ENCODE measurements at places on chromosomes 4 and X.

DNA sequence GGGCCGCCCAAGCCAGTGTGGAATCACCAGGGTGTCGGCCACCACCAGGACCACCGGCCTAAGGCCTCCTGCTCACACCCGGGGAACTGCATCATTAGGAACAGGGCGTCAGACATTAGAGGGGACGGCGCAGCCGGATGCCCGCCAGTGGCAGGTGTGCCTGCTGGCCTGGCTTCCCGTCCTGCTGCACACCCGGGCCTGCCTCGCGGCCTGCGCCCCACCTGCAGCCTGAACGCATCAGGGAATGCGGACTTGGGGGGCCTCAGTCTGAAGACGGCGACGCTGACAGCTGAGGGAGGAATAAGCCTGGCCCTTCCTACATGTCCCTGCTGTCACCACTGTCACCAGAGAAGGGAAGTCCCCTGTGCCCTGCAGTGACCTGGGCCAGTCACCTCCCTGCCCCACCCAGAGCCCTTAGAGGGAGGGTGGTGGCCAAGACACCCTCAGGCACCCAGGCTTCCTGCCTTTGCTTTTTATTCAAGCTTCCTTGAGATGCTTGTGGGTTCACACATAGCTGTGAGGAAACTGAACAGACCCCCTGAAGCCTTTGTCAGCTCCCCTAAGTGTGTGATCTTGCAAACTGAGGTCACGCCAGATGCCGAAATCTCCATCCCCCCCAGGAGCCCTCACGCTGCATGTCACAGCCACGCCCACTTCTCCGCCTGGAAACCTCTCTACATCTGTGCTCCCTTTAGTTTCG is 3.2 kb downstream of the DGKQ start:
- DNase-seq = no peak

DNA sequence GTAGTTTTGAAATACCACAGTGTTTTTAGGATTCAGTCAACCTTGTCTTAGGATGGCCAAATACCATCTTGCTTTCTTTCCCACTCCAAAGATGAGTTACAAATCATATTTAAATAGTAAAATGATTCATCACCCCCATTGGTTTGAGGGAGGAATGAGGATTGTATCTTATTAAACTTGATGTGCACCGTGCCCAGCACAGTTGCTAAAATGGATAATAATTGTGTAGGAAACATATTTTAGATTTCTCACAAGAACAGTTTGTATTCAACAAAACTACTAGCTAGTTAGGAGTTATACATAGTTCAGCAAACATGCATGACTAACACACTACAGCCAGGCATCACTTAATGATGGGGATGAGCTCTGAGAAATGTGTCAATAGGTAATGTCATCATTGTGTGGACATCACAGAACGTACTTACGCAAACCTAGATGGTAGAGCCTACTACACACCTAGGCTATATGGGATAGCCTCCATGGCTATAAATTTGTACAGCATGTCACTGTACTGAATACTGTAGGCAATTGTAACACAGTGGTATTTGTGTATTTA is 245.4 kb downstream of the FBXW7 start:
- no peak for DNase-seq

- DNase-seq = no peak
These were observed 776 bp upstream of the SOWAHD start for GRCh38 chrX:119757646-119757978.

DNA sequence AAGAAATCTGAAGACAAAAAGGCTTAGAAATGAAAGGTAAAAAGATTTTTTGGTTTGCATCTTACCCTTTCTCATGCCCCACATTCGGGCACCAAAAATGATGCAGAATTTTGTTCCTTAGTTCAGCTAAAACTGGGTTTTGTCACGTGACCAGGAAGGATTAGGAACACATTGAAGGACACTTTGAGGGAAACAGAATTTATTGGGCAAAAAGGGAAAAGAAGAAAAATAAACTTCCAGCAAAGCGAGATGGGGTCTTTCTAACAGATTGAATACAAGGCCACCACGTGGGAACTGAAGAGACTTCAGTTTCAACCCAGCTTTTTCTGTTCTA is 81.3 kb upstream of the SMARCA5 start:
- no peak for DNase-seq

- no peak for DNase-seq
These were observed 8.6 kb downstream of the APEX2 start for GRCh38 chrX:55008571-55009358.

DNA sequence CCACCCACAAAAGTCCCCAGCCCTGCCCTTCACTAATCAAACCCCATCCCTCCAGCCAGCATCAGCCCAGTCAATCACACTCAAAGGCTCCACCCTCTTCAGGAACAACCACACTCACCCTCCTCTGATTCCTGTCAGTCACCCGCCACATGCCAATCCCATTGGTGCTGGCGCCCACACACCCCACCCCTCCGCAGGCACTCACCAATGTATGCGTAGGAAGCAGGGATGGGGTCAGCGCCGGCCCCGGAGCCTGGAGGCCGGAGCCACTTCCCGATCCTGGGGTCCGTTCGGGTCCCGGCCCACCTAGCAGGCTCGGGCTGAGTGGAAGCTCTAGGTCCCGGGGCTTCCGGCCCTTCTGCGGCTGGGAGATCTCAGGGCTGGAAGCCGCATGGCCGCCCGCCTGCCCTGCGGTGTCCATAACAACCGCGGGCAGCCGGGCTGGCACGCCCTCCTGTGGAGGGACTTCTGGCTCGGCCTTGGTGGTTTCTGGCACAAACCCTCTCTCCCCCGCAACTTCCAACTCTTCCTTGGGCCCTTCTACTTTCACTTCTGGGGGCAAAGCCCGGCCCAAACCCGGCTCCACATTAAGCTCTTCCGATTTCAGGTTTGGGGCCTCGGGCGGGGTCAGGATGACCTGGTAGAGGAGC is 7.9 kb upstream of the CFP start:
- no peak for DNase-seq

DNA sequence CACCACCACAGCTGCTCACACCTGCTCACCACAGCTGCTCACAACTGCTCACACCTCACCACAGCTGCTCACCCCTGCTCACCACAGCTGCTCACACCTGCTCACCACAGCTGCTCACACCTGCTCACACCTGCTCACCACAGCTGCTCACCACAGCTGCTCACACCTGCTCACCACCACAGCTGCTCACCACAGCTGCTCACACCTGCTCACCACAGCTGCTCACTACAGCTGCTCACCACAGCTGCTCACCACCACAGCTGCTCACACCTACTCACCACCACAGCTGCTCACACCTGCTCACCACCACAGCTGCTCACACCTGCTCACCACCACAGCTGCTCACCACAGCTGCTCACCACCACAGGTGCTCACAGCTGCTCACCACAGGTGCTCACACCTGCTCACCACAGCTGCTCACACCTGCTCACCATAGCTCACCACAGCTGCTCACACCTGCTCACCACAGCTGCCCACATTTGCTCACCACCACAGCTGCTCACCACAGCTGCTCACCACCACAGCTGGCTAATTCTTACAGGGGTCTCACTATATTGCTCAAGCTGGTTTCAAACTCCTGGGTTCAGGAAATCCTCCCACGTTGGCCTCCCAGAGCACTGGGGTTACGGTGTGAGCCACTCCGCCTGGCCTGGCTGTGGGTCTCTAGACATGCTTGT is 30.4 kb upstream of the CPLX1 start:
- no peak for DNase-seq

DNA sequence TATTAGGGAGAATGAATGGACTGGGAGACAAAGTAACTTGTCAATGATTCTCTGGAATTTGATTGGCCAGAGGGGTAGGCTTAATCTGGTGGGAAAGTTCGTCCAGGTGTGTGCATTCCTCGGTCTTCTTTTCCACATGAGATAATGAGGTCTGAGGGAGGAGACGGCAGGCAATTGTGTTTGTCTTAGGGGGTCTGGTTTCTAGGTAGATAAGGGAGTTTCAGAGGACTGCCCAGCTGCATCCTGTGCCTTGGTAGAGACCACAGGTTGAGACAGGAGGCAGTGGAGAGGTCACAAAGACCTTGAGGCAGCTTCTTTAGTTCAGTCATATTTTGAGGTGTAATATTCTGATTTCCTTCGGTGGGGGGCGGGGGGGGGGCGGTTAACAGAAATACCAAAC is 4.3 kb downstream of the MGST2 start:
- no peak for DNase-seq

Data from left forelimb (tissue), 1 donor.